ENCODE measurements at places on chromosomes 5 and 9.

GRCh38 chr5:108681079-108681921, 66.4 kb upstream of the FER start:
- DNase-seq = peak; percentile 34

DNA sequence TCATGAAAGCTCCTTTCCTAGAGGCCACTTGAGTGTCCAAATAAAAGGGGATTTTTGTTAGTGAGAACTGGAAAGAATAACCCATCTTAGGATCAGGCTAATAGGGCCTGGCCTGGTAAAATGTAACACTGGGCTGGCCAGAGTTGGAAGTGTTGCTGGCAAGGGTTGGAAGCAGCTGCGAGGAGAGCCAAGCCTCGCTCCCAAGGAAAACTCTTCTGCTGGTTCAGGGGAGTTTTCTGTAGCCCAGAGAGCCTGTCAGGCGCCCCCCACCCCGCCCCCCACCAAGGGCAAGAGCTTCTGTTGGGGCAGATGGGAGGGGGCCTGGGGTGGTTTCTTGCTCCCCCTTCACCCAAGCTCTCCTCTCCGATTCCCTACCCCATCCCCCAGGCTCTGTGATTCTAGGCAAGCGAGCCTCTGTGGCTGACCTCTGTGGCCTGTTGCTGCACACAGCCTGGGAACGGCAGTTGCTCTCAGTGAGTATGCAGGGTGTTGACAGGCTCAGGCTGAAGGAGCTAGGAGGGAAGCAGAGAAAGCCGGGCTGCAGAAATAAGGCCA, 547.8 kb downstream of the CCDC171 start:
- no peak for DNase-seq

DNA sequence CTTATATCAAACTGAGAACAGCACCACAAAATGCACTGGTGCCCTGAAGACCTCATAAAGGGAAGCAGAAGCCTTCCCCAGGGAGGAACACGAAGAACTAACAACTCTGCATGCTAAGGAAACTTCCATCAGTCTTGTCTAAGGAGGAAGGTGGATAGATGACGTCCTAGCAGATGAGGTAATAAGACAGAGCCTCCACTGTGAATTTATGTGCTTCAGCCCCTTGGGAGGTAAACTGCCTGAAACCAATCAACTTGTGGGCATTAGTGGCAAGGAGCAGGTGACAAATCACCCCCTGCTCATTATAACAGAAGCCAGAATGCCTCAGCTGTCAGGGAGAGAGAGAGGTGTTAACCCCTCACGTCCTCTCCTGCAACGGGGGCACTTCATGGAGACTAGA, 48.9 kb upstream of the SPIN1 start:
- DNase-seq = no peak

- DNase-seq = no peak
These were observed 58.4 kb upstream of the IL17B start for GRCh38 chr5:149437391-149438040.

DNA sequence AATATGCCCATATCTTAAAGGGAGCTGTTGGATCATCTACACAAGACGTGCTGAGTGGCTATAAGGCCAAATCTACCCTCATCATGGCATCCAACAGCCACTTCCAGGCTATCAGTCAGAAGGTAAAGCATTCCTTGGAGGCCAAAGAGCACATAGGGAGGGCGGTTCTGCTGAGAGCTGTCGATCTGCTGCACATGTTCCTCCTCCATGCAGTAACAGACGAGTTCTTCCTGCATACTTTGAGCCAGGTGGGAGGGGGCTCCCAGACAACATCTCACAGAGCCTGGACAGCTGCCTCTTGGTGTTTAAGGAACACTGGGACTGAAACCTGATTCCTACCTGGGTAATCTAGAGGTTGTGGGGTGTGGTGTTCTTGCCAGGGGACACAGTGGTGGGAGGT, 93.3 kb upstream of the RAI14 start:
- no peak for DNase-seq

- DNase-seq = no peak
These were observed 45.0 kb downstream of the COL23A1 start for GRCh38 chr5:178545176-178545575.
